ENCODE measurements at places on chromosomes 1 and 21.

- DNase-seq = no peak
These were observed 37.9 kb upstream of the FOXE3 start for GRCh38 chr1:47378147-47378546.

GRCh38 chr1:198121056-198121826, 35.6 kb upstream of the NEK7 start:
- no peak for DNase-seq

- no peak for DNase-seq
These were observed 284.4 kb downstream of the SETD4 start for GRCh38 chr21:35775778-35776544.

DNA sequence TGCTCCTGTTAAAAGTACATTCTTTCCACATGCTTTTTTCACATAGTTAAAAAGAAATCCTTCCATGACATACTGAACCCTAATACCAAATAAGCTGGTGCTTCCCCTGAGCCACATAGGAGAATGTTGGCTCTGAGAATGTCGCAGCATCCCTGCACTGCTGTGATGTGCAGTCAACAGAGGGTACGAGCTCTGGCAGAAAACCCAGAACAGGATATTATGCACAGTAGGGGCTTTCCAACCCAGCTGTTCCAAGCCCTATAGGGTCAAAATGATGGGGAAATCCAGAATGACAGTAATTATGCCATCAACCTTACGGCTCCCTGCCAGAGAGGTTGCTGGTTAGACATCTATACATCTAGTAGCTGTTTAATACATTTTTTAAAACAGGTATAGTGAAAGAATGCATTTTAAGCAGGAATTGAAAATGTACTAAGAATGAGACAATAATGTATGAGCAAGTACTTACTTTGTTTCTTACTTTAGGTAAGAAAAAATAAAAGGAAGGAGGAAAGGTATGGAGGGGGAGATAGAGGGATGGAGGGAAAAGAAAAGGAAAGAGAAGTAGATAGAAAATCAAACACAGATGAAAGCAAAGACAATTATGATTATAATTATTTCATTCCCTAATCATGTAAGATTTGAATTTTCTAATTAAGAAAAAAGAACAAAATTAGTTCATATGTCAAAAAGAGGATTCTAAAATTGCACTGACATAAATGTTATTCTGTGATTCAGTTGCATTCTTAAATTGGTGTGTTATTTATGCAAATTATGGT, 126.0 kb downstream of the NR5A2 start:
- peak; percentile 31 for DNase-seq

DNA sequence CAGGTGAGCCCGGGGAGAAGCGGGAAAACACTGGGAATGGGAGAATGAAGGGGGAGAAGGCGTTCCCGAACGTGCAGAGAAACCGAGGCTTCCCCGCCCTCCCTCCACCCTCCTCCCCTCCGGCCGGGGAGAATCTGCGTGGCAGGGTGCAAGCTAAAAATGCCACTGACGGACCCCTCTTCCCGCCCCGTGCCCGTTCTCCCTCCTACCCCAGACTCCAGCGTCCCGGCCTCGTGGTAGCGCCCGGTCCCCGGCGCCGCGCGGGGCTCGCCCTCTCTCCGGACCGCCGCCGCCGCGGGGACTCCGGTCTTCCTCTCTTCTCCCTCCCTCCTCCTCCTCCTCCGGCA, 81.6 kb upstream of the AK4 start:
- DNase-seq = no peak

- no peak for DNase-seq
These were observed 184.4 kb downstream of the C1orf94 start for GRCh38 chr1:34361121-34361520.

DNA sequence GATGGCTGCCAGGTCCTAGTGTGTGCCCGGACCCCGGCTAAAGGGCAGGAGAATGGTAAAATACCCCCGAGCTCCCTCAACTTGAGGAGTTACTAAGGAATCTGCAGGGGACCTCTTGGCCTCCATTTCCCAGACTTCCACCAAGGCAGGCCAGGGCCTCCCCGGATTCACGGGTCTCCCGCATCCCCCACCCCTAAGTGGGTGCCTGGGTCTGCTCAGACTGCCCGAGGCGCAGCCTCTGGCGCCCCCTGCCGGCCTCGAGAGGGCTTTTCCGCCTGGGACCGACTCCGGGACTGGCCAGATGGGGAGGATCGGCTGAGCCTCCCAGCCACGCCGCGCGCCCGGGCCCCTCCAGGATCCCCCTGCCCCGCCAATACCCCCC, 1.7 kb downstream of the PLEKHG5 start:
- peak; percentile 73 for DNase-seq

DNA sequence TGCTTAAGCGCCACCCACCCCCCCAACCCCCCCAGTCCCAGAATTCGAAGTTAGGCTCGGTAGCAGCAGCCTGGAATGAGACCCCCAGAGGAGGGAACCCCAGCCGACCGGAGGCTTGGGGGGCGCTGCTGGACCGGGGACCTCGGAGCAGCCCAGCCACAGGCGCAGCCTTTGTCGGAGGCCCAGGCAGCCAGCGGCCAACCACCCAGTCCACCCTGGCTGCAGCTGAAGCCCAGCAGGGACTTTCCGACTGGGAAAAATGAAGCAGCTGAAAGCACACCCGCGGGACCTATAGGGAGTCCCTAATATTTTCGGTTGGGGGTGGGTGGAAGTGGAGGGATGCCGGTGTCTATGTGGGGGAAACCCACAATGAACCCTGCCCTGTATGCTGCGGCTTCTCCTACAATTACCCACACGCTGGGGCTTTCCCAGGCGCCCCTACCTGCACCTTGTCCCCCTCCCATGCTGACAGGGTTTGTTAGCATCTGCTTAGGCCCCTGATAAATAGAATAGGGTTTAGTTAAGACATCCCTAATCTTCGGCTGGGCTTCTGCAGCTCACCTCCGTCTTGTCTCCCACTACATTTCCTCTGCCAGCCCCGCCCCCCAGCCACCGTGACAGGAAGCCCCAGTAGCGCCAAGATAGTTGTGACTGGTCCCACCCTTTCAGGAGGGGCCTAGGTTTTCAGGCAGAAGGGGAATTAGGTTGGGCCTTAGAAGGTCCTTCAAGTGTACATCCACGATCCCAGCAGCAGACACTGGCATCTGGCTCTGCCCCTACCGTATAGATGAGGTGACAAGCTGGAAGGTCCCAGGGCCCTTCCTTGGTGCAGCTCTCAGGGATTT, 838 bp downstream of the CCDC28B start:
- peak; percentile 69 for DNase-seq

DNA sequence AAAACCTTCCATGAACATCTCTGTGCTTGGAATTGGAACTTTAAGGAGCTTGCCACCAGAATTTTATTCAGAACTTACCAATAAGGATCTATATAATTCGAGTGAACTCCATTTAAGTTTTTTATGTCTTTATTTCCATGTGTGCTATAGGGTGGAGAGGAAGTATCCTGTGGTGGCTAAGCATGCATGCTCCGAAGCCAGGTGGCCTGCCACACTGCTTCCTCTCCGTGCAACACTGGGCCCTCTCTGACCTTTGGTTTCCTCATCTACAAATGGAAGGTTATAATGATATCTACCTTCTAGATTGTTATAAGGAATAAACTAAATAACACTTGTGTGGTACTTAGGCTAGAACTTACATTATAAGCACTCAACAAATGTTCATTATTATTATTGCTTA, 382.1 kb downstream of the PTPRC start:
- DNase-seq = no peak

GRCh38 chr1:33273961-33274371, 17.7 kb downstream of the ZNF362 start:
- no peak for DNase-seq

GRCh38 chr1:19704247-19705113, 39.8 kb downstream of the HTR6 start:
- DNase-seq = peak; percentile 59

- DNase-seq = no peak
These were observed 15.1 kb upstream of the IL22RA1 start for GRCh38 chr1:24157918-24158481.

DNA sequence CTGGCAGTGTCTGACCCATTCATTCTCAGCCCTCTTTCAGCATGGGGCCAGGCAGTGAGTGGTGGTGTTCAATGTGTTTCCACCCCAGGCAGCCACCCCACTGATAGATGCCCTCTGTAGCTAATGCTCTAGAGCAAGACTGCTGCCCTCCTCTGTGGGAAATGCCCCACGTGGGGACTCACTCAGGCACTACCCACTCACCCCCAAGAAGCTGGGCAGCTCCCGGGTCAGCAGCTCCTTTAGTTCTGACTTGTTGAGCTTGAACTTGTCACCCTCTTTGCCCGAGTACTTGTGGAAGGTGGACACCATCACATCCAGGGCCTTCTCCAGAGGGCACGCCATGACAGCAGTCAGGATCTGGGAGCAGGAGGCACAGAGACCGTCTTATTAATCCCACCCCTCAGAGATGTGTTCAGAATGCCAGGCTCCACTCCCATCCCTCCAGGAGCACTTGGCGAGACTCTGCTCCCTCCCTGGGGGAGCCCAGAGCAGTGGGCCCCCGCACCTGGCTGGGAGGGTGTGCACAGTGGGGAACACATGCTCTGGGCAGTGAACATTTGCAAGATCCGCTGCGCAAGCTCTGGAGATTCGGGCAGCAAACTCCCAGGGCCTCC, 1.0 kb downstream of the S100A4 start:
- no peak for DNase-seq

DNA sequence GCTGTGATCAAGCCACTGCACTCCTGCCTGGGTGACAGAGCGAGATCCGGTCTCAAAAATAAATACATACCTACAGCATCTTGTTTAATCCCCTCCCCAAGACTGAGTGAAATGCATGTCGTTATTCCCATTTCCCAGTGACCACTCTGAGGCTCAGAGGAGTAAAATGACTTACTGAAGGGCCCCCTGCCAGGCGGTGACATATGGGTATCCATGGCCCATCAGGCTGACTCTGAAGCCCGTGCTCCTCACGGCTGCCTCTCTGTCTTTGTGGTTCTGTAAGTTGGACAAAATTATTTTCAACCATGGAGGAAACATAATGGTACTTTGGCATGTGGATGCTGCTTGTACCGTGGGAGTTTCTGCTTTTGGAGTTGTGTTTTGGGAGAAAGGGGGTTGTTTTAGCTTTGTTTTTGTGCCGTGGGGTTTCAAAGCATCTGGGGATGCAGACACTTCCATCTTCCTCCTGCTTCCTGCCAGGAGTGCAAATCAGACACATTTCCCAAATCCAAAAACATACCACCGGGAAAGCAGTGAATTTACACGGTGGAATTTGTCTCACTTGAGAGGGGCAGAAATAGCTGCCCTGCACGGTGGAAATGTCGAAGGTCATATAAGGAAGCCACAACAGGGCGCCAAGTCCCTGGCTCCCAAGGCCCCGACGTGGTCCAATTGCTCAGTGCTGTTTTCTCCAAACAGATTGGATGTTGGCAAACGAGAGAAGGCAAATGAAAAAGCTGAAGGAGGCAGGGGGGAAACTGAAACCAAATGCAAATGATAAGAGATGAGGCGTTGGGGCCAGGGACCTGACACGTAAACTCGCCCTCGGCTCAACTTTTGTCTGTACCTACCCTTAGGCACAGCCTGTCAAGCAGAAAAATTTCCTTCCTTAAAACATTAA, 17.1 kb upstream of the PINK1 start:
- no peak for DNase-seq

- DNase-seq = no peak
These were observed 20.4 kb downstream of the CEP85 start for GRCh38 chr1:26254404-26254803.

DNA sequence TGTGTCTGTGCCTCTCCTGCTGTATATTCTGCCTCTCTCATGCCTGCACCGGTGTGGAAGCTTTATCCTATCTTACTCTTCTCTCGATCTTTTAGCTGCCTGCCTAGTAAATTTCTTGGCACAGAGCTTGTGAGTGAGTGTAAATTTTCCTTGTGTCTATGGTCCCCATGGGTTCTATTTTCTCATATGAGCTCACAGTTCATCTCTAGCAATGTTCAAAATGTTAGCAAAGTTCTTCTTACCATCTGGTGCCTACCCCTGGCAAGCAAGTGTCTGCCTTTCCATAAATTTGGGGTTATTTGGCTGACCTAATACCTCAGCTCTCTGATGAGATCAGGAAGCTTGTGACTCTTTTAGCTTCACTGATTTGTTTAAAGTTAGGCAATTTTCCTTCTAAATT, 572.1 kb upstream of the BRINP3 start:
- no peak for DNase-seq

DNA sequence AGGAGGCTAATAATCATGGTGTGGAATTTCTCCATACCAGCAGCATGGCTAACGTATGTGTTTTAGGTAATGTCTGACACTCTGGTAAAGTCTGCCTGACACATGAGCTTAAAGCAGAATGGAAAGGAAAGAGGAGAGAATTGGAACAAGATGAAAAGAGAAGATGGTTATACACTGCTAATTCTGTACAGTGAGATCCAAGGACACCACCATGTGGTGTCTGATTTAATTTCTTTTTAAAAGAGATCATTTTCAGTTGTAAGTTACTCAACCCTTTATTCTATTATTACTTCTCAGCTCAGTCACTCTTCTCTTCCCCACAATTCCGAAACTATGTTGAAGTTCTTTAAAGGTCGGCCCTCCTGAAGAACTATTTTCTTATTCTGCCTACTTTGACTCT, 15.6 kb downstream of the PRKAB2 start:
- DNase-seq = no peak

DNA sequence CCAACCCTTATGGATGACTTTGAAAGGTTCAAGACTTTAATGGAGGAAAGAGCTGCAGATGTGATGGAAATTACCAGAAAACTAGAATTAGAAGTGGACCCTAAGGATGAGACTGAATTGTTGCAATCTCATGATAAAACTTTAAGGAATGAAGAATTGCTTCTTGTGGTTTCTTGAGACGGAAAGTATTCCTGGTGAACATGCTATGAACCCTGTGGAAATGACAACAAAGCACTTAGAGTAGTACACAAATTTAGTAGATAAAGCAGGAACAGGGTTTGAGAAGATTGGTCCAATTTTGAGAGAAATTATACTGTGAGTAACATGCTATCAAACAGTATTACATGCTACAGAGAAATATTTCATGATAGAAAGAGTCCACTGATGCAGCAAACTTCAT, 215.4 kb downstream of the OMA1 start:
- no peak for DNase-seq

DNA sequence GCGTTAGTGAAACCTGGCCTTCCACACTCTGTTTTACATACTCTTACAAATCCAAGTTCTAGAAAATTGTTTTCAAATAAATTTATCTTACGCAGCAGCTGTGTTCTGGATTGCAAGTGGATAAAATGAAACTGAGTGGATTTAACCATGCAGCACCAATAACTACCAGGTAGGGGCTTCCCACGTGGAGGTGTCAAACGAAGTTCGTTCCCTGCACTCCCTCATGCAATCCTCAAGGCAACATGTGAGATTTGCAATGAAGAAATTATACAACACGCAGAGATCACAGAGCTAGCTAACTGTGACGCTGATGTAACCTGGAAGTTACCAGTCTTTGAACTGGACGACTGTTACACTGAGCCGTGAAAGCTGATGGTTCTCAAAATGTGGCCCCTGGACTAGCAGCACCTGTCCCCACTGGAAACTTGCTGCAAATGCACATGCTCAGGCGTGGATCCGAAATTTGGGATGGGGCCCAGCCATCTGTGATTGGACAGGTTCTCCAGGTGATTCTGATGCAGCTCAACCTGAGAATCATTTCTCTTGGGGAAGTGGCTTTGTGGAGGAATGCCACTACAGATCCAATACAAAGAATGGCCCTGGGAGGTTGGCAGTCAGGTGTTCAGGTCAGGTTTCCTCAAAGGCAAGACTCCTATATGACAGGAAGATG, 36.3 kb downstream of the RSPH1 start:
- DNase-seq = no peak

GRCh38 chr21:36948686-36949085, 17.8 kb downstream of the HLCS start:
- DNase-seq = no peak
